ENCODE measurements at places on chromosomes 7 and 10.
A peak's percentile ranks its signal among the peaks of the same experiment; 100 is the strongest.

- DNase-seq = no peak
These were observed 356.0 kb upstream of the NPVF start for GRCh38 chr7:25584112-25584938.

DNA sequence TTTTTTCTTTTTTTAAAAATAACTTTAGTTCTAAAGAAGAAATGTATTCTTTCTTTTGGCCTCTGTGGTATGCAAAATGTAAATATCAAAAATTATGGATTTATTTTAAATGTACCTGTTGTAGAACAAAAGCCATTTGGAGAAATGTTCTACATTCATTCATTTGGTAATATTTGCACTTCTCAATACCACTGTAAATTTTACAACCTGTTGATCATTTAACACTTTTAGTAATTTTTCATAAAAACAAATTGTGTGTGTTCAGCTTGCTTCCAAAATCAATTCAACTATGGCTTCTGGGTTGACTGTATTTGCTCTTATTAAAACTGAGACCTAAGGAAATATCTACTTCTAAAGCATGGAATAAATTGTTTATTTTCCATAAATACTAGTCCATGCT lies 2.3 kb upstream of the IGF2BP3 start:
- DNase-seq = no peak

DNA sequence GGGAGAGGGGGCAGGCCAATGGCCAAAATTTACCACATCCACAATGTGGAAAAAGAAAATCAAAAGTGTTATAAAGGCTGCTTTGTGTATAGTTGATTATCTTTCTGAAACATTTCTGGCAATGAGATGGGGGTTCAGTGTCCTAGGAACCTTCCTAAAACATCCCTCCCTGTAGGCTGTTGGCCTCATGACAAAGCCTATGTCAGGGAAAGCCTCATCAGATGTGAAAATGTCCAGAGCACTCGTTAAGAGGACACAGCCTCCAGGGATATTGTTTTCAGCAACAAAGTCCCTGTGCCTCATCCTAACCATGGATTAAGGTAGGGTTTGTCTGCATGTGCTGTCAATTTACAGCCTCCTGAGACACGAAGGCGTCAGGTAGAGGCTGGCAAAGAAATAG lies 17.0 kb downstream of the SUN3 start:
- no peak for DNase-seq

DNA sequence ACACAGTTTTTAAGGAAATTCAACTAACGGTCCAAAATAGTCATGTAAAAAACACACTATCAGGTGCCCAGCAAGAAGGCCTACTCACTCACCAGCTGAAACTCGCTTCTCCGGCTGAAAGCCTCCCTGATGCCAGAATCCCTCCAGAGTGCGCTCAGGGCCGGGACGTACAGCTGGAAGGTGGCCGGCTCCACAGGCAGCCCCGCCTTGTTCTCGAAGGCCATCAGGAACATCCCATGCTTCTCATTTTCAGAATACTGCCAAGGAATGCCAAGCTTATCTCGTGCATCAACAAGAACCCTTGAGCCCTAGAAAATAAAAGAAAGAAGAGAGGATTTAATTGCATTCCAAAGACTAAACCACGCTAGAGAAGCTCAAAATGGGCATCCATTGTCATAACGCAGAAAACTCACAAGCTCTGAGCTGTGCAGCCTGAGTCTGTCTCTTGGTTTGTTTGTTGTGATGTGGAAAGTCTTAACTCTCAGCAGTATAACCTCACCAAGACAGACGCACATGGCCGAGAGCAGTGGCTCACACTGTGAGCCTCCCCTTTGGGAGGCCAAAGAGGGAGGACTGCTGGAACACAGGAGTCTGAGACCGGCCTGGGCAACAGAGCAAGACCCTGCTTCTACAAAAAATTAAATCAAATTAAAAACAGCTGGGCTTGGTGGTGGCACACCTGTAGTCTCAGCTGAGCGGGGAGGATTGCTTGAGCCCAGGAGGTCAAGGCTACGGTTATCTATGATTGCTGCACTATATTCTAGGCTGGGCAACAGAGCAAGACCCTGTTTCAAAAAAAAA lies 49.1 kb downstream of the GNA12 start:
- DNase-seq = no peak

DNA sequence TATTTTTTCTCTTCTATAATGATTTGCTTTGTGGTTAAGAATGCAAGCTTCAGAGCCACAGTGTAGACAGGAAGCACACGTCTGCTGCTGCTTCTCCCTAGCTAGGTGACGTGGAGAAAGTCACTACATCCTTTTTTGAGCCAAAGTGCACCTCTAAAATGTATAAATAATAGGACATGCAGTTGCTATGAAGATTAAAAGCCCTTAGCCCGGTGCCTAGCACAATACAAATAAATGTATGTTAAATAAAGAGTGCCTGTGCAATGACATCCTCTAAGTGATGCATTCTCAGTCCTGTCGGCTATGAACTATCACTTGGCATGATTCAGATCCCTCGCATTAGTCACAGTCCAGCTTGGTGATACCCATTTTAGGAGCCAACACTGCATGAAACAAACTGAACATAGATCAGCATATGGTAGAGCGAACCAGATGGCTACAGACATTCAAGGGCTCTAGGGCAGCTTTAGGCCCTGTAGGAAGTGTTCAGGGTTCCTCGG lies 4.8 kb upstream of the TRDMT1 start:
- peak; percentile 88 for DNase-seq
